ENCODE measurements at places on chromosomes 11 and 22.

DNA sequence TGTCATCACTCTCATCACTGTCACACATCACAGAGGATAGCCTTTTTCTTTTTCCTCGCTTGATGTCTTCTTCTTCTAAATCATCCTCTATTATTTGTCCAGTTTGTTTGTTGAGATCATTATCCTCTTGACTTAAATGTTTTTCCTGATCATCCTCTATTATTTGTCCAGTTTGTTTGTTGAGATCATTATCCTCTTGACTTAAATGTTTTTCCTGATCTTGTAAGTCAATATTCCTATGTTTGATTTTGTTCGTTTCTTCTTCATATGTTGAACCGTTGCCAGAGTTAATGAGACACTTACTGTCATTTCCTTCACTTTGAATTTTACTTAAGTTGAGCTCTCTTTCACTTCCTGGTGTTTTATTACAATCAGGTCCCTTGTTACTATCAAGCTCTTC, 5.6 kb downstream of the CCDC82 start:
- DNase-seq: no peak

GRCh38 chr11:66275396-66275795, 2.6 kb upstream of the CNIH2 start:
- no peak for DNase-seq

- DNase-seq: no peak
Observed at GRCh38 chr11:34049028-34049427, 2.5 kb upstream of the CAPRIN1 start.

GRCh38 chr11:85950317-85951048, 95.3 kb downstream of the CCDC83 start:
- no peak for DNase-seq

GRCh38 chr22:28822930-28823551, 22.7 kb upstream of the XBP1 start:
- DNase-seq: no peak

DNA sequence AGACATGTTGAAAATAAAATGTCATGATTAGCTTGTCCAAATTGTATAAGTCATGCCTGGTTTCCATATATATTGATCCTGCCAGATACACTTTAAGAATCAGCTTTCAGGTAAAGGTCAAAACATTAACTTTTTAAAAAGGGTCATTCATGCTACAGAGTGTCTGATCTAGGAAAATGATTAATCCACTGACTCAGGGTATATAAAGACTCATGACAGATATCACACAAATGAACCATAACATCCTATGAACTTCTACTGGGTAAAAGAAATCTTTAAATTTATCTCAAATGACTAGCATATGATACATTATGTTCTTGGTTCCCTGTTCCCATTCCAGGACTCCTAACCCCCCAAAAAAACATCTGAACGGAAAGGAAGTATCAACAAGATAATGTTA, 11.7 kb downstream of the MRTFA start:
- no peak for DNase-seq

- DNase-seq: no peak
Observed at GRCh38 chr11:64778223-64778472, 194 bp downstream of the SF1 start.

DNA sequence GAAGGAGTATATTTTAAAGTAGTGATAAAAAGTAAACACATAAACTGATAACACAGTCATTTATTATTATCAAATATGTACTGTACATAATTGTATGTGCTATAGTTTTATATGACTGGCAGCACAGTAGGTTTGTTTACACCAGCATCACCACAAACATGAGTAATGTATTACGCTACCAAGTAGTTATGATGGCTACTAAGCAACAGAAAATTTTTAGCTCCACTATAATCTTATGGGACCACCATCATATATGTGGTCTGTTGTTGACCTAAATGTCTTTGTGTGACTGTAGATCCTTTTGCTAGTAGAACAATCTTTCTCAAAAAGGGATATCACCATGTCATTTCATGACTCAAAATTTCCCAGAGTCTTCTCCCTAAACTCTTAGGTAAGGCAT, 93.5 kb downstream of the LARGE2 start:
- no peak for DNase-seq

DNA sequence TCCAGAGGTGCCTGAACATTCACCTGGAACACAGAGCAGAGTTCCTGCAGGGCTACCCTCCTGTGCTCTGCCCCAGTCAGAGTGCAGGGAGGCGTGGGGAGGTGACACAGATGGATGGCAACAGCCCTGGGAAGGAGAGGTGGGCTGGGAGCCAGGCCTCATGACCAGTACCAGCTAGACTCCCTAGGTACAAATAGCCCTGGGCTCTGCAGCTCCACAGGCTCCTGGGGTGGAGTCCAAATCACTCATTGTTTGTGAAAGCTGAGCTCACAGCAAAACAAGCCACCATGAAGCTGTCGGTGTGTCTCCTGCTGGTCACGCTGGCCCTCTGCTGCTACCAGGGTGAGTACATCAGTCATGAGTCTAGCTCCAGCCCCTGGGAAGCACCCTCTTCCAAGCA, at the start of gene SCGB1D2:
SCGB1D2 (plus strand) TSS at position 219 of the 400 bp plus-strand sequence; CDS start at position 288, 69 bp downstream.
- DNase-seq: no peak

DNA sequence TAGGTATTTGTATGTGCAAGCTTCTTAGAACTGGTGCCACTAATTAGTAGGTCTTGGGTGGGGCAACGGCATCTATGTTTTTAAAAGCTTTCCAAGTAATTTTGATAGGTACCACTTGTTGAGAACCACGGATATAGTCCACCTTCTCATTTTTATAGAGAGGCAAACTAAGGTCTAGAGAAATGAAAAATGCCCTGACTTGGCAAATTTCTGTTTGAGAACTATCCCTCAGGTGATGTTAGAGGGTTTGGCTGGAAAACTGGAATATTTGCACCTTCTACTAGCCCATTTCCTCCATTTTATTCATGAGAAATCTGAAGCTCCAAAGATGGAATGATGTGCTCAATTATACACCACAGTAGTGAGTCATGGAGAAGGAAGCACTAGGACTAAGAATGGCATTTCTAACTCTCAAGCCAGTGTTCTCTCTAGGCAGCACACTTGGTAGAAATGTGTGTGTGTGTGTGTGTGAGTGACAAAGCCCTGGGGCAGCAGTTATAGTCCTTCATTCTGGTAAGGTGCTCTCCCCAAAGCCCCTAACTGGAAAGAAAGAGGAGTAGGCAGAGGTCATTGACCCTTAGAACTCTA, 1.8 kb upstream of the TMEM86A start:
- no peak for DNase-seq

DNA sequence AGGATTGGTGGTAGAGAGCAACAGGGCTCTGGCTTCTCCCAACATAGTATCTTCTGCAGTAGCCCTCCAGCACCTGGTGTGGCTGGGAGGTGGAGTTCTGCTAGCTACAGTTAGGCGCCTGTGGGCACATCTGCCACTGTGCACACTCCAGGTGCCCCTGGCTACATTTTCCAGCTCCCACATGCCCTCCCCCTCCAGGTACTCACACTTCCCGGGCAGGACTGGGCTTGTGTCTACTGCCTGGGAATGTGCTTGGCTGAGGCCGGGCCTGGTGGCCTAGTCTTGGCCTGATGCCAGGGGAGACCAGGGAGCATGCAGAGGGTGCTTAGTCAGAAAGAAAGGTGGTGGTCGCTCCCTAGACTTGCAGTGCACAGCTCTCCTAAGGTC, 15.8 kb downstream of the PHLDB1 start:
- no peak for DNase-seq

GRCh38 chr11:118353084-118353710, 6.2 kb upstream of the UBE4A start:
- DNase-seq: no peak

DNA sequence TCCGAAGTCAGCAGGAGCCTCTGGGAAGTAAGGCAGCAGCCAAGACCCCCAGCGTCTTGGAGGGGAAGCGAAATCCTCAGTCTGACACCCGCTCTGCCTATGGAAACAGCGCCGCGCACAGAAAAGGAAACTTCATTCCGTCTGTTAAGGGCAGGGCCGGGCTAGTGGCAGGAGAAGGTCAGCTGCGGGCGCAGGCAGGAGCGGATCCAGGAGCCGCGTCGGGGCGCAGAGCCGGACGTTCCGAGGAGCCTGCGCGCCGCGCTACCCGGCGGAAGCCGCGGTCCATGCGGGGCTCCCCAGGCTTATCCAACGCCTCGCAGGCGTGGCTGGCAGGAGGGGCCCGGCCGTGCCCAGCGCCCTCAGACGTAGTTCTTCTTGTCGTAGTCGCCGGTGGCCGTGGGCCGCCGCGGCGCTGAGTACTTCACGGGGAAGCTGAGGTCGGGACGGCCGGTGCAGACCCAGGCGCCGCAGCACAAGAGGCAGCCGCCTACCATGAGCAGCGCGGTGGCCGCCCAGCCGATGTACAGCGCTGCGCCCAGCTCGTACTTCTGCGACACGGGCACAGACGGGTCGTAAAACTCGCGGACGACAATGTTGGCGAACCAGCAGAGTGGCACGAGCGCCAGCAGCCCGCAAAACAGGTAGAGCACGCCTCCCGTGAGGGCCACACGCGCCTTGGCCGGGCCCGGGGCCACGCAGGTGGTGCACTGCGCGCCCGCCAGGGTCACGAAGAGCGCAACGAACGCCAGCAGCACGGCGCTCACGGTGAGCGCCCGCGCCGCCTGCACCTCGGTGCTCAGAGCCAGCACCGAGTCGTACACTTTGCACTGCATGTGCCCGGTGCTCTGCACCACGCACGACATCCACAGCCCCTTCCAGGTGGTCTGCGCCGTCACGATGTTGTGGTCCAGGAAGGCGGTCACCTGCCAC, 705 bp downstream of the CLDN5 start:
- no peak for DNase-seq

- DNase-seq: no peak
Observed at GRCh38 chr11:110598725-110599124, 113.5 kb downstream of the ARHGAP20 start.

DNA sequence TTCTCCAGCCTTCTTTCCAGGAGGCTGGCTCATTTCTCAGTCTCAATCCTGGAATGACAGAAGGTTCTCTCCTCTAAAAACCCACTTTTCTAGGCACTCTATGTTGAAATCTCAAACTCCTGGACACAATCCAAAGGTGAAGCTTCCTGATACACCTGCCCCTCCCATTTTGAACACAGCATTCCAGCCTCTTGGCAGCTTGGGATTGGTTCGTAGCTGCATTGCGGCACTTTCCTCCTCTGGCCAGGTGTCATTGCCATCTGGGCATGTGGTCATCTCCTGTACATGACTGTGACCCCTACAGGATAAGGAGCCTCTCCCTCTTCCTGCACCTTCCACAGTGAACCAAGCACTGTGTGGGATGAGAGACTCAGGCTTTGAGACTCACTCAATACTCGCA, 230.2 kb upstream of the B3GAT1 start:
- DNase-seq: no peak

- no peak for DNase-seq
Observed at GRCh38 chr11:102809971-102810370, 12.0 kb upstream of the MMP1 start.

- DNase-seq: no peak
Observed at GRCh38 chr11:19766206-19766605, 53.6 kb downstream of the NAV2 start.

GRCh38 chr11:74282914-74283371, 28.5 kb downstream of the P4HA3 start:
- no peak for DNase-seq

DNA sequence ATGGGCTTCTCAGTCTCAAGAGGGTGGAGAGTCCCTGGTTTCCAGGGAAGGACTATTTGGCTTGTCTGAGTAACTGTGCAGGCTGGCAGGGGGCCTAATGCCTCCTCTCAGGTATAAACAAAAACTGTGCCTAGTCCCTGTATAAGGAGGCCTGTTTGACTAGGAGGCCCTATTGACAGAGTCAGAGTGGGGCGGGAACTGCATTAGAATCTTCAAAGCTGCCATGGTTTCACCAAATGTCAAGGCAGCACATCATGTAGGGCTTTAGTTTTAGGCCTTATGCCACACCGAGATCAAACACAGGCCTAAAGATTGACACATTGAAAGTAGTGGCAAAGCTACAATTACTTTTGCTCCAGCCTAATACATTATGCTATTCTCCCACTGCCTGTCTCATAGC, 611.5 kb upstream of the B3GAT1 start:
- DNase-seq: no peak

DNA sequence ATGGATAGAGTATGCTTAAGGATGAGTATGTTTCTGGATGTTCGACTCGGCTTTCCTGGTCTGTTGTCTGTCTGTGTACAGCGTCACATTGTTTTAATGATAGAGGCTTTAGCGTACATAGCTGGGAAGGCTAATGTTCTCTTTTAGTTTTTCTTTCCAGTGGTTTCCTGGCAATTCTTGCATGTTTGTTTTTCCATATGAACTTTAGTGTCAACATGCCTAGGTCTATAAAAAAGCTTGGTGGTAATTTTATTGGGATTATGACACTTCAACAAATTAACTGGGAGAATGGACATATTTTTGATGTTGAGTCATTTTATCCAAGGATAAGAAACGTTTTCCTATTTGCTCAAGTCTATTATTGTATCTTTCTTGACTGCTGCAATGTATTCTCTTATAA, 17.6 kb downstream of the F2 start:
- no peak for DNase-seq

DNA sequence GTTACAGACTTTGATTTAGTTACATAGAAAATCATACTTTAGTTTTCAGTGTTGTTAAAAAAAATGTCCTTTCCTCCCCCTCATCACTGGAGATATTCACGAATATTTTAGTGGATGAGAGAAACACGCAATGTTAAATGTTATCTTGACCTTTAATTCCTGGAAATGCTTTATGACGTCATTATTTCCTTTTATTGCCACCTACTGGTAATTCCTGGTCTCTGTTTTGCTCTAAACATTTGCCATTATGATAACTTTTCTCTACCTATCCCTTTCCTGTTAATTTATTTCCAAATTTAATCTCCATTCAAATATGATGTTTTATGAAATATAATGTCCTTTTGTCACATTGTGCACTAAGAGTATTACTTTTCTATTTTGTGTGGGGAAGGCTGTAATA, 770.6 kb downstream of the FAM181B start:
- no peak for DNase-seq

DNA sequence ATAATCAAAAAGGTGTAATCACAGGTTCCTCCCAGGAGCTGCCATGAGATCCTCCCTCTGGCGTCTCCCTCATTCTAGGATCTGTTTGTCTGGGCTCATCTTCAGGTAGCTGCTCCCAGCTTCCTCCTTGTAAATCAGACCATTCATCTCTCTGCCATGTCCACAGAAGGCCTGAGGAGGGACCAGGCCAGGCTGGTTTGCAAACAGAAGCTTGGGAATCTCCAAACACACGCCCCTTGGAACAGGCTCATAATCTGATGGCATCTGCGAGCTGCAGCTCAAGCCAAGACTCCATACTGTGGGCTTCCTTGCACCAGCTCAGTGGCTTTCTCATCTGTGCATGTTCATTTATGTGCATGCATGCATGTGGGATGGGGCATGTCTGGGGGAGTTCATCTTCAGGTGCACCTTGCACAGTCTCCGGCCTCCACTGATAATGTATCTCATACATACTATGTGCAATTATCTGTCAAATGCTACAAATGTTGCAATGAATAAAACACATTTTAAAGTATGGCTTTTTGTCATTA, 134.9 kb downstream of the NXPE2 start:
- no peak for DNase-seq
